Thyroid gland (tissue), 4 donors: ENCODE measurements at places on chromosomes 1 and 21. TPM values are rescaled to one million over a fixed set of nuclear protein-coding genes. Genes with fewer than 3 reads are reported as not detected.
A peak's percentile ranks its signal among the peaks of the same experiment; 100 is the strongest.

DNA sequence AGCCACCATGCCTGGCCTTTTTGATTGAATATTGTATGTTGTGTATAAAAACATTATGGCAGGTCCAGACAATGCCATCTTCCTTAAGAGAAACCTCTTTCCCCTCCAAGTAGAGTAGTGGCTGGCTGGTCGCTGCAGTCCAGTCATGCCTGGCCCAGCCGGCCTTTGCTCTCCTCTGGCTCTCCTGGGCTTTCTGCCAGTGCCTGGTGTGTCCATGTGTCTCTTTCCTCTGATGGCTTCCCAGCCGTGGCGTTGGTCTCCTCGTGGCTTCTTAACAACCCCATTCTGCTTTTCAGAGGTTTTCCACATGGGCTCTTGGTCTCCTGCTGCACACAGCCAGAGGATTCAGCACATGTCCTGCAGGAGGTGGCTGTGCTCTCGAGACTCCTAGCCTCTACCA is 58.7 kb downstream of the DIP2A start:
- no peaks in the 10 kb centered on the region for H3K36me3 ChIP-seq
- no peaks in the 10 kb centered on the region for H3K27me3 ChIP-seq
- no peak overlapping the region for H3K27ac ChIP-seq
- peak; percentile 58 for DNase-seq
- peaks cover 15% of the 10 kb centered on the region for H3K4me1 ChIP-seq

GRCh38 chr1:17852383-17852782 is 97.2 kb downstream of the ACTL8 start:
- H3K27me3 ChIP-seq = no peaks in the 10 kb centered on the region
- H3K36me3 ChIP-seq = no peaks in the 10 kb centered on the region
- DNase-seq = peak; percentile 92
- H3K27ac ChIP-seq = no peak overlapping the region
- no peak overlapping the region for H3K4me3 ChIP-seq

GRCh38 chr1:153614906-153615305 is 1.2 kb downstream of the S100A14 start:
- H3K4me1 ChIP-seq = peaks cover 63% of the 10 kb centered on the region
- H3K27me3 ChIP-seq = no peaks in the 10 kb centered on the region
- peak overlapping the region; percentile 75 for H3K27ac ChIP-seq
- H3K36me3 ChIP-seq = peaks cover 6% of the 10 kb centered on the region

DNA sequence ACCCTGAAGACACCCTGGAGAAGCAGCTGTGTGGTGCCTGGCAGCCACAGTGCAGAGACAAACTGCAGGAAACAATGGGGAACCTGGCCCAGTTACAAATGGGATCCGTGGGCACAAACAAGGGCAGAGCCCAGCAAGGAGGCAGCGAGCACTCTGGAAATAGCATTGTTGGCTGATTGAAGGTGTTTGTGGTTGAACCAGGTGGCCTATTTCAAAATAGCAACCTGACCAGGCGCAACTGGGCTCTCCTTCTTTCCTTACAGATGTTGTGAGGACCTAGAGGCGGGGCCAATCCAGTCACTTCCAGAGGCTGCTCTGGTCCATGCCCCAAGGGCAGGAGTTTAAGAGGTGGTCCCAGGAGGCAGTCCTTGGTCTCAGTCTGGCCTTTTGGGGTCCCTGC is 21.7 kb upstream of the ZBTB21 start:
- no peaks in the 10 kb centered on the region for H3K4me1 ChIP-seq
- H3K36me3 ChIP-seq = no peaks in the 10 kb centered on the region
- DNase-seq = no peak
- H3K27me3 ChIP-seq = no peaks in the 10 kb centered on the region
- H3K4me3 ChIP-seq = no peak overlapping the region

The CPLANE2 gene
- 4.3 TPM for total RNA-seq

- no peaks in the 10 kb centered on the region for H3K36me3 ChIP-seq
- H3K4me3 ChIP-seq = no peak overlapping the region
- no peak overlapping the region for H3K27ac ChIP-seq
- no peaks in the 10 kb centered on the region for H3K27me3 ChIP-seq
Observed at GRCh38 chr21:28152732-28153131, 839.9 kb downstream of the LTN1 start.

DNA sequence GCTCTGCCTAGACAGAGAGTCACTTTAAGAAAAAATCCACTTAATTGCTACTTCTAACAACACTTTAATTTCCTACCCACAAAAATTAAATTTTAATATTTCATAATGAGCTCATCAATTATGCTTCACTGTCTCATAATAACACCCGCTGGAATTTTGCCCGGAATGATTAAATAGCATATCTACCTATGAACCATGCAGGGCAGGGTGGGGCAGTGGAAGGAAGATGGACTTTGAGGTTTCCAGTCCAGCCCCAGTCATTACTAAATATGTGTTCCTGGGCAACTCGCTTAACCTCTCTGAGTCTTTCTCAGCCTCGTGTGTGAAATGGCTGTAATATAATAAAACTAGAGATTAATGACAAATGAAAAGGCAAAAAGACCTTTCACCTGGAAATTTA is 32.8 kb upstream of the SLC45A1 start:
- no peaks in the 10 kb centered on the region for H3K36me3 ChIP-seq
- H3K4me1 ChIP-seq = no peaks in the 10 kb centered on the region
- H3K27me3 ChIP-seq = no peaks in the 10 kb centered on the region
- H3K27ac ChIP-seq = no peak overlapping the region
